Mammary epithelial cell (primary cell): ENCODE measurements at places on chromosomes 4 and X.

DNA sequence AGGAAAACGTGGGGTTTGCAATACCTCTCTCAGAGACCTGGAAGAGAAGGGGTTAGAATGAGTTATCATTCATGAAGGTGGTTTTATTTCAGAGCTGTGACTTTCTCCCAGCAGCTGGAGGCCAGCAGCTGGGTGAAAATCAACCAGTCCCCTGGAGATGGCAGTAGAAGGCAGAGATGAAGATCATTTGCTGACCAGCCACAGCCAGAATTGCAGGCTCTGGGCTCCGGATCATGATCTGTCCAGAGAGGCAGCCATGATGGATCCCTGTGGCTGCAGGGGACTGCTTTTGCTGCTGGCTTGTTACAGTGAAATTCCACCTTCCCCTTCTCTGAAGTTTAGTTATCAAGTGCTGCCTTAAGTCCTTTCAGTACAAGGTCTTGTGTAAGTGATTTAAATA lies 46.9 kb upstream of the TAB3 start:
- DNase-seq = peak; percentile 19

DNA sequence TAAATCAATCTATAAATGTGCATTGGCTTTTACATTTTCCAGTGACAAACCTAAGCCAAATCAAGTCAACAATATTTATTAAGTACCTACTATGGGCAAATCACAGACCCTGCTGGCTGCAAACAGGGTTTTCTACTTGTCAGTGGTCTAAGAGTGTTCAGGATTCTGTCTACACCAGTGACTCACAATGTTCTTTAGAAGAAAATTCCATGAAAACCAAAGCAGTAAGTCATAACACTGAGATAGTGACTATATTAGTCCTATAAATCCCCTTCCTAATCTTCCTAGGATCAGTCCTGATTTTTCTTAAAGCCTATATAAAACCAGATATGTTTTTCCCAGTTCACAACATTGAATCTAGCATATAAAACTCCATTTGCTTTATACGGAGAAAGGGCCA lies 69.7 kb downstream of the PPP3CA start:
- peak; percentile 43 for DNase-seq

DNA sequence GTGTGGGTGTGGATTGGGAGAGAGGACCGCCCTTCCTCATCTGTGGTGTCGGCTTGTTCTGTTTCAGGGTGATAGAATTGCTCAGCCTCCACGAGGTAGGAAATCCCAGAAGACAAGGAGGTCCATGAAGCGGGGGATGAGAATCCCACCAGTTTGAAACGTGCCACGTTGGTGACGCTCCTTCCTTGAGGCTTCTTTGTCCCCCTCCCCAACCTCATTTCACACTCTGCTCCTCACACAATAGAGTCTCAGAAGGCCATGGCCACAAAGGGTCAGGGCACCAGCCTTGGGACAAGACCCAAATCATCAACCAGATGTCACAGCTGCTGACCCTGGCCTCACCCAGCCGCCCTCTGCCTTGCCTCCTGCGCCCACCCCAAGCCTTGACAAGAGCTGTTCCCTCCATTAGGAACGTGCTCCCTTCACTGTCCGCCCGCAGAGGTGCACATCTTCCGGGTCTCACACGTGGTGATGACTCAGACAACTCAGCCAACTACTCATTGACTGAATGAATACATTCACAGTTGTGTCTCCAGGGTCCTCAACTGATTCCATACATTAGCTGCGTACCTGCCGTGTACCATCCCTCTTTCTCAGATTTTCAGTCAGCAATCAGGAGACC lies 18.3 kb downstream of the BLOC1S4 start:
- DNase-seq = no peak

GRCh38 chrX:39613482-39613995 lies 484.2 kb downstream of the BCOR start:
- DNase-seq = peak; percentile 18

DNA sequence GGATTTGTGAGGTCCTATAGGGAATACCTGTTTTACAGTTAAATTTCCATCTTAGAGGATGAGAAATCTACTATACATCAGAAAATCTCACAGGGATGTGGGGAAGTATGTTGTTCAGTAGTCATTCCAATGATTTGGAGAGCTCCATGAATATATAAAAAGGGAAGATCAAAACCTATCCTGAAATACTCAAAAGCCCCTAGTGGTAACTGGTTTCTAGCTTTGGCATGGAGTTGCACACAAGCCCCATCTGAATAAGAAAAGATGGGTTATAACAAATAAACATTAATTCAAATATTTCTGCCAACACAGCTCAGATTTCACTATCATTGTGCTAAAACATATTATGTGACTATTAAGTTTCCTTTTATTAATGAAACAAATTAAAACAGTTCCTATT lies 101.6 kb downstream of the FBXO8 start:
- no peak for DNase-seq

GRCh38 chr4:152106781-152107321 lies 346.0 kb upstream of the GATB start:
- DNase-seq = no peak

- DNase-seq = peak; percentile 89
Observed at GRCh38 chr4:55866290-55866907, 13.0 kb downstream of the EXOC1 start.

- DNase-seq = no peak
Observed at GRCh38 chrX:151771726-151772125, 37.2 kb downstream of the CNGA2 start.

- no peak for DNase-seq
Observed at GRCh38 chr4:24411299-24411698, 173.1 kb downstream of the DHX15 start.

DNA sequence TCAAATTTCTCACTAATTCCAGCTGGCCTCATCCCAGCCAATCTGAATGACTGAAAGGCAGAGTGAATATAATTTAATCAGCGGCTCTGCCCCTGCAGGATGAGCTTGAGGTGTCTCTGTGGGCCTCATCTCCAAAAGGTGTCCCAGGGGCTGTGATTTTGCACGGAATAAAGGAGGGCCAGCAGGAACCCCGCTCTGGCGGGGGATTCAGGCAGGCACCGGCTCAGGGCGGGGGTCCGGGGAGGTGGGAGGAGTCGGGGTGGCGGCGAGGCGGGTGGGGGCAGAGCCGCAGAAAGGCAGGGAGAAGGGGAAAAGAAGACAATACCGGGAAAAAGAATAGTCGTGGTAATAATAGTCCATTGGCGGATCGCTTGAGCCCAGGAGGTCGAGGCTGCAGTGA lies 16.0 kb upstream of the ERCC6L start:
- DNase-seq = no peak

- peak; percentile 89 for DNase-seq
Observed at GRCh38 chrX:989959-990510, 222.4 kb downstream of the CRLF2 start.

GRCh38 chr4:108529984-108530905 lies 90.1 kb upstream of the RPL34 start:
- no peak for DNase-seq

DNA sequence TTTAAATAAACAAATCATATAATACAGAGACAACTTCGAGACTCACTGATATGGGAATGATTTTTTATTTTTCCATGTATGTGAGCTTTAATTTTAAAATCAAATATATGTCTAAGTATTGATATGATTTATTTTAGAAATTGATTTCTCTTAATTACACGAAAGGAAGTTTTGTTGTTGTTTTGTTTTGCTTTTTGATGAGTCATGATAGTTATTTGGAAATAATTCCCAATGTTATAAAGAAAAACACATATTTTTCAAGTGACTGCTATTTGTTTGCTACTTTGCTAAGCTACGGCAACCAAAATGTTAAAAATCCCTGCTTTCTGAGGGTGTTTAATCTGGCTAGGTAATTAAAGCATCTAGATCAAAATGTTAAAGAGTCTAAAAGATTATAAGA lies 2139.4 kb upstream of the TENM3 start:
- DNase-seq = no peak

- no peak for DNase-seq
Observed at GRCh38 chr4:173801876-173802661, 272.0 kb upstream of the HAND2 start.

DNA sequence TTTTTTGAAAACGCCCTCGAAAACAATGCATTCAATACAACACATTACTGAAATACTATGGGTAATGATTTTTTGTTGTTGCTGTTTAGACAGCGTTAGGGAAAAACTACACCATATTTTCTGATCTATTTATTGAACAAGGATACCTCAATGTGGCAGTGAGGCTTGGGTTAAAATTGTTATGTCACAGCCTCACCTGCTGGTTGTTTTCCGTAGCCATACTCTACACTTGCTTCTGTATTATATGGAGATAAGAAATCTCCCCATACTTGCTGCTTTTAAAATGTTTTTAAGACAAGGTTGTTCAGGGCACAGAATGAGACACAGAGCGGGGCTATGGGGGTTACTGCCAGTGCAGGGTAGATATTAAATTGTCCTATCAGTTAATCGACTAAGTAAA lies 221.6 kb upstream of the FTHL17 start:
- DNase-seq = no peak

GRCh38 chrX:68992821-68993397 lies 164.1 kb downstream of the EFNB1 start:
- DNase-seq = no peak

- DNase-seq = no peak
Observed at GRCh38 chr4:128663325-128663724, 146.2 kb upstream of the JADE1 start.

- DNase-seq = peak; percentile 54
Observed at GRCh38 chrX:20829665-20830491, 544.3 kb upstream of the CNKSR2 start.

DNA sequence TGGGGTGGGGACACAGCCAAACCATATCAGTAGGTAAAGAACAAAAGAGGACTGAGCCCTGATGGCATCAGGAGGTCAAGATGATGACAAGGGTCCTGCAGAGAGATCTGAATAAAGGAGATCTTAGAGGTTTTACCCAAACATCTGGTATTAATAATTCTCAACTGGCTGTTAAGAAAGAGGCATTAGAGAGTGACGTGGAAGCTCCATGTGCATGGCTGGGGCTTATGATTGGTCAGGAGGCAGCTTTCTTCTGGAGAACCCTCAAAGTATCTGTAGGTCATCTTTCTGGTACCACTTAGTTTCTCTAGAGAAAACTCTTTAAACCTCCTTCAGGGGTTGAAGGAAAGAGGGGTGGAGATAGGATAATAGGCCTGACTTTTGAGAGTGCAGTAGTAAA lies 18.7 kb downstream of the MGST2 start:
- no peak for DNase-seq

DNA sequence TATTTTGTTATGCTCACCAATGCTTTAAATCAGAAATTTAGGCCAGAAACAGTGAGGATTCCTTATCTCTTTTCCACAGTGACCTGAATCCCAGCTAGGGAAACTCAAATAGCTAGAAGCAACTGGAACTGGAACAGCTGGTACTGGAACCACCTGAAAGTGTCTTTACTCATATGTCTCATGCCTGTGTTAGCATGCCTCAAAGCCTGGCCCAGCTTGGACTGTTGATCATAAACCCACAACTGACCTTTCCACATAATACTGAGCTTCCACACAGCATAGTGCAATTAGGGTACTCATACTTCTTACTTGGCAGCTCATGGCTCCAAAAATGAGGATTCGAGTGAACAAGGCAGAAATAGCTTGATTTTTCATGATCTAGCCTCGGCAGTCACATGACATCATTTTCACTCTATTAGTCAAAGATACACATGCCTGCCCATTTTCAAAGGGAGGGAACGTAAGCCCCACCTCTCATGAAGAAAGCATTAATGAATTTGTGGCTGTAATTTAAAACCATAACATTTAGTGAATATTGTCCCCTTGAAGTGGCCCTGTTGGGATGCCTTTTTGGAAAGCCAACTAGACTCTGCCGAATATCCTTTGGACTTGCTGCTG lies 80.8 kb upstream of the ACSL1 start:
- peak; percentile 48 for DNase-seq

- no peak for DNase-seq
Observed at GRCh38 chrX:9205599-9206223, 171.8 kb upstream of the FAM9B start.

- no peak for DNase-seq
Observed at GRCh38 chr4:5455003-5455585, 253.3 kb downstream of the EVC2 start.

DNA sequence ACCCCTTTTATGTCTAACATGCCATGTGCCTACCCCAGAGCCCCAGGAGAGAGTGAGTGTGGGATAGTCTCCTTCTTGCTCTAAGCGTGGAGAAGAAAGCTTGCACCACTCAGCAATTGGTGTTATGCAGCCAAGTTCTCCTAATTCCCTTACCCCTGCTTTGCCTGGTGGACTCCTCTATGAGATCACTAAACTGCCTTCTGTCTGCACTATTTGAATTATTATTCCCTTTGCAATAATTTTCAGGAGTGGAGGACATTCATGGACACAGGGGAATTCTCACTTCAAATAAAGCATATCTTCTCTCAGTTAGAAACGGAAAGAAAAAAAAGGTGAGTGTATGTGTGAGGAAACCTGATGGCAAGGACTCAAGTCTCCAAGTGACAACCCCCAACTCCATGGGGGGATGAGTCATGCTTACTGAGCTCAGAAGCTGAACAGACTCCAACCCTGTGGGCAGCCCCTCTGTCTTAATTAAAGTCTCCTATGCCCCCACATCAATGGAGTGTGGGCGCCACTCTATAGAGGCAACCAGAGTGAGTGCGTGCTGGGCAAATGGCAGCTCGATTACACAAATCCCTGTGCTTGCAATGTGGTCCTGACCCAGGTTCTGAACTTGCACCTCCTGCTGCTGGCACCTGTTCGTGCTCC lies 381.9 kb downstream of the RAB28 start:
- DNase-seq = no peak

GRCh38 chr4:10315638-10316037 lies 141.6 kb downstream of the ZNF518B start:
- DNase-seq = no peak

DNA sequence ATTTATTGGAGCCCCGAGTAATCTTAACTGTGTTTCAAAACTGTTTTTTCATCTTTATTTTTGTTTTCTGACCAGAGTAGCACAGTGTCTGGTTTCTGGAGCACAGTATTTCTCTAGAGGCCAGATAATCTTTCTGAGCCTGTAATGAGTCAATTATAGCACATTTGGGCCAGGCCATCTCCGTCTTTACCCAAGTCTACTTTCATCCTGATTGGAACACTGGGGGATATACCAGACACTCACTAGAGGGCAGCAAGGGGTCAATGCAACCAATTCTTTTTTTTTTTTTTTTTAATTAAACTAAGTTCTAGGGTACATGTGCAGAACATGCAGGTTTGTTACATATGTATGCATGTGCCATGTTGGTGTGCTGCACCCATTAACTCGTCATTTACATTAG lies 282.0 kb downstream of the ARHGAP24 start:
- DNase-seq = no peak
